ENCODE measurements at places on chromosomes 11 and 22.

- no peak for DNase-seq
Observed at GRCh38 chr11:34284811-34285481, 72.9 kb downstream of the ABTB2 start.

- no peak for DNase-seq
Observed at GRCh38 chr11:67276781-67277230, 10.5 kb downstream of the GRK2 start.

- DNase-seq: no peak
Observed at GRCh38 chr11:130300567-130300966, 14.2 kb downstream of the ZBTB44 start.

- DNase-seq: no peak
Observed at GRCh38 chr11:90803366-90803765, 580.5 kb upstream of the CHORDC1 start.

GRCh38 chr11:69920345-69921127 lies 101.3 kb upstream of the FGF3 start:
- no peak for DNase-seq

DNA sequence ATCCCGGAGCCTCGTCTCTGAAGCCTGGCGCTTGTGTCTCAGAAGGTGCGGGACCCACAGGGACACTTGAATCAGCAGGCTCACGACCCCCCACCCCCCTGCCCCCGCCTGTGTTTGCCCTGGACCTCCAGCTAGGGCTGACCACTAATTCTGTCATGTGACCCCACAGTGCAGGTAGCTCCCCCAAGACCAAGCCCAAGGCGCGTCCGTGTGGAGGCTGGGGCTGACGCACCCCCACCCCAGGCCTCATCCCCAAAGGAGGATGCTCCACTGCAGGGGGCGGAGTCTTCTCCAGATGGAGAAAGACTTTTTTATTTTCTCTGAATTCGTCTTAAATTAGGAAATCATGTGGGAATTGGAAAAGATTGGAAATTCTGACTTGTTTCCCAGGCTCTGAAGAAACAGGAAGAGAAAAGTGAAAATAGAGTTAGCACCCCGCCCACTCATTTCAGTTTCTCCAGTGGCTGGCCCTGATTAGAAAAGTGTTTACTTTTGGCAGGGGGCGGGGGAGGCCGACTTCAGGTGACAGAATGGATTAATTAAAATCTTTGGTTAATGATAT lies 1.0 kb upstream of the RELA start:
- DNase-seq: peak; percentile 68

DNA sequence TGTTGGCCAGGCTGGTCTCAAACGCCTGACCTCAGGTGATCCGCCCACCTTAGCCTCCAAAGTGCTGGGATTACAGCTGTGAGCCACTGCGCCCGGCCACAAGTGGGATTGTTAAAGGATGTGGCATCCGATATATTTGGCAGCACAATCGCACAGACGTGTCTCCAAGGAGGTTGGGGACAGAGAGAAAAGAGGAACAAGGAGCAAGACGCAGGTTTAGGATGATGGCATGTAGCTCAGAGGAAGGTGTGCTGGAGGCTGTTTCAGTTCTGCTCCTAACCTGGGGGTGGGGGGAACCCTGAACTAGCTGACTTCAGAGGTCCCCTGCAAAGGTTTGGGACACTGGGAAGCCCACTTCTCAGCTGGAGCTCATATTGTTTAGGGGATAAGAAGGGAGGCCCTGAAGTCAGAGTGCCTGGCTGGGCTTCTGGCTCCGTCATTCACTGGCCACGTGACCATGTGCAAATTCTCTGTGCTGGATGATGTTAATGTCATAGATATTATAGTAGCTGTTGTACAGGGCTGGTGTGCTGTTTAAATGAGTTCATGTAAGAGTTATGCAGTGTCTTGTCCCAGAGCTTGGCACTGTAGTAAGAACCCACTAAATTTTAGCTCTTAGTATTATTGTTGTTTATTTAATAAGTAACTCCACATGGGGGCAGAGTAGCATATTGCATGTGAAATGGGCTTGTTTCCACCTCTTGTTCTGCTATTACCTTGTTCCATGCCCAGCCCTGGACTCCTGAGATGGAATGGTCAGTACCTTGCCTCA lies 129.7 kb downstream of the ST3GAL4 start:
- DNase-seq: no peak

GRCh38 chr11:101553891-101554292 lies 29.9 kb downstream of the TRPC6 start:
- no peak for DNase-seq

DNA sequence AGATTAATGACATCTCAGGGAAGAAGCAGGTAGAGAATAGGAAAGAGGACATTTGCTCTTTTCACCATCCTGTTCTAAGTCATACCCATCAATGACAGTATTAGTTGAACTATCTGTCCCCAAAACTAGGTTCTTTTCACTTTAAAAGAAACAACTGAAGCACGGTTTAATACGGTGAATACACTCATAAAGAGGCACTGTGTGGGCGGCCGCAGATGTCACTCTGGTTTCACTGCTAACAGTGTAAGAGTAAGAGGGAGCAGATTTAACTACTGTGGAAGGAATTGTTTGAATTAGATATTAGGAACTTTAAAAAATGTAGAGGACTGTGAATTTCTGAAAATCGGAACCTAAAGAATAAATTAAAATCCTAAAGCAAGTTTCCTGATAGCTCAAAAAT lies 49.5 kb downstream of the VSIG10L2 start:
- DNase-seq: no peak

DNA sequence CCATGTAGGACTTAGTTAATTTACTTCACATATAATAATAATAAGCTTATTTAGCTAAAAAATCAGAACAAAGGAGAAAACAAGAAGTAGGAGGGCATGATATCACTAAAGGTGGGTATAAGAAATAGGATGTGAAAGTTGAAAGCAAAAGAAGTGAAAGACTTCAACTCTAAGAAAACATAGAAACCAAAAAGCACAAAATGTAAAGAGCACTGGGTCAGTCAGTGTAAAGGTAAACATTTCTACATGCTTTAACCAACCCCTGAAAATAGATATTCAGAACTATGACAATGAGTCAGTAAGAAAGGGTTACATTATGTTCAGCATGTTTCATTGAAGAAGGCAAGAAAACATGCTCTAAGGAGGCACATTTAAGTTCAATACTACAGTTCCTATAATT lies 298.8 kb downstream of the SWAP70 start:
- no peak for DNase-seq

All from C1 segment of cervical spinal cord (tissue), 14 donors.